ENCODE measurements at places on chromosomes 1 and 21.

- DNase-seq: no peak
Observed at GRCh38 chr1:112388436-112388835, 7.6 kb upstream of the CTTNBP2NL start.

DNA sequence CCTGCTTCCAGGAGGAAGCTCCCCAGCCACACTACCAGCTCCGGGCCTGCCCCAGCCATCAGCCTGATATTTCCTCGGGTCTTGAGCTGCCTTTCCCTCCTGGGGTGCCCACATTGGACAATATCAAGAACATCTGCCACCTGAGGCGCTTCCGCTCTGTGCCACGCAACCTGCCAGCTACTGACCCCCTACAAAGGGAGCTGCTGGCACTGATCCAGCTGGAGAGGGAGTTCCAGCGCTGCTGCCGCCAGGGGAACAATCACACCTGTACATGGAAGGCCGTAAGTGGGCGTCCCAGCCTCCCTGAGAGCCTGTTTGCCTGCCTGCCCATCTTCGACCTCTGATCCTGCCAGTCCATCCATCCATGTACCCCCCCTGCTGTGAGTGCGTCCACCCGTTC, 3.6 kb downstream of the ECM1 start:
- DNase-seq: no peak

DNA sequence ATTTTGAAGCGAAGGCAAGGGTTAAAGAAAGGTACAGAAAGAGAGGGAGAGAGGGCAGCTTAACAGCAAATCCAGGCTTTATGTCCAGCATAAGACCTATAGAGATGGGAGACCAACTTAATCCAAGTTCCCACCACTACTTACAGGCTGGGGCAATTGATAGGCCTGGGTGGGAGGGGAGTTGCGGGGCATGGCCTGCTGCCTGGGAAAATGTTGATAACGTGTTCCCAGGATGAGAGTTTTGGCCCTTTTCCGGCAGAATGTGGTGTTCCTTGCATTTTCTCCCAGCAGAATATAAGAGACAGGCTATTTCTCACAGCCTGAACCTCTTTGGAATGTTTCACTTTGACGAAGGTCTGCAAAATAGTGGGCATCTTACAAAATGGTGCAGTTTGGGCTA, 34.9 kb upstream of the PLA2G5 start:
- no peak for DNase-seq

DNA sequence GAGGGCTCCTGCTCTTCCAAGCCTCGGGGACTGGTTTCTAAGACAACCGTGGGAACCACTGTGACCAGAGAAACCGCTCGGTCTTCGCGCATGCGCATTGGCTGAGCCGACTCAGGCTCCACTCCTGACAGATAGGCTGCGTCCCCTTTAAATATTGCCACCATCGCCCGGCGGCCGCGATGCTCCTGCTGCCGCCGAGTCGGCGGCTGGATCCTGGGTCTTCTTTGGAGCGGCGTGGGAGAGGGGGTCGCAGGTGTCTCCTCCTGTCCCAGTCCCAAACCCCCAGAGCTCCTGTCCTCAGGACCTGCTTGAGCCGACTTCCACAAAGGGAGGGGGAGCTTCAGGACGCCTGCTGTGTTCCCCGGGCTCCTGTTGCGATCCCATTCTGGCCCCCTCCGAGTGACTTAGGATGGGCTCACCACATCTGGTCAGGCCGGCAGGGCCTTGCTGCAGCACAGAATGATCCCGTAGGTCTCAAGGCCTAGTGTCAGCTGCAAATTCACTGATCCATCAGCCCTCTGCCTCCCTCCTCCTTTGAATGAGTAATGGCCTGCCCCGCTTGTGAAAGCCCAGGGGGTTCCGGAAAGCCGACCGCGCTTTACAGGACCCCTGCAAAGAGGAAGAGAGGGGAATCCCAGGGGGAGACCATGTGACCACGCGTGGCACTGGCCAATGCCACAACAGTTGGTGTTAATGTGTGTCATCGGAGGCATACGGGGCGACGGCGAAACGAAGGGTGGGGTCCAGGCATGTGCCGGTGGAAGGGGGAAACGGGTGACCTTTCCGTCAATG, 683.2 kb upstream of the TPTE start:
- no peak for DNase-seq

DNA sequence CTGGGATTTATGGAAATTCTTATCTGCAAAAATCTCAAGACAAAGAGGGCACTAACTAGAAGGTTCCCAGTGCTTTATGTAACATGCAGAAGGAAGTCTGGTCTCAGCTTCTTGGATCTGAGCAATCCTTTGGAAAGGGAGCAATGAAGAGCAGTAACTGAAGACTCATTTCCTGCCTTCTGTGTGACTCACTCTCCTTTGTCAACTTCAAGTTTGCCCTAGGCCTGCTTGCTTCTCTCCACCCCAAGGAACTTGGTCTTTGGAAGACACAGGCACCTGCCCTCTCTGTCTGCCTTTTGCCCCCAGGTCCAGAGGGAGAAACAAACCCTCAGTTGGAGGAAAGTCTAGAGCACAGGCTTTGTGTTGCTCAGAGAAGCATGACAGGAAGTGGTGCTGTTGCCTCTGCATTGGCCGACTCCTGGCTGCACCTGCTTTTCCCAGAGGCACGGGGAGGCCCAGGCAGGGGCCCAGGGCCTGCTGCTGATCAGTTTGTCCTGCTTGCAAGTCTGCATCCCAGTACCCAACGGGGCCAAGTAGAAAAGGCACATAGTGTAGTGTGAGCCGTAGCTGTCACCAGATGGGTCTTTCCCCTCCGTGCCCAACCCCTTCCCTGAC, 137.2 kb downstream of the DHRS3 start:
- no peak for DNase-seq

DNA sequence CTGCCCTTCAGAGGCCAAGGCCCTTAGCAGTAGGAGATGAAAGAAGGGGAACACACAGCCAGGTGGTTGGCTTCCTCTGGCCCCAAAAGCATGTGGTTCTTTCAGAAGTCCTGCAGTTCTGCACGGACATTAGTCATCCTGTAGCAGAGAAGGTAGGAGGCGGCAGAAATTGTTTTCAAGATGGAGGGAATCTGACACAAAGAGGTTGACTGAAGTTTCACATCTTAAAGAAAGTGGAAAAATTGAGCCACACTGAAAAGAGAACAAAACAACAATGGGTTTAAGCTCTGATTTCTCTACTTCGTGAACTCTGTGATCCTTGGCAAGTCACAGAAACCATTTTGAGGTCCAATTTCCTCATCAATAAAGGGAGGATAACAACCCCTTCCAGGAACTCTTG, 125.3 kb upstream of the DNAH14 start:
- DNase-seq: peak; percentile 2

DNA sequence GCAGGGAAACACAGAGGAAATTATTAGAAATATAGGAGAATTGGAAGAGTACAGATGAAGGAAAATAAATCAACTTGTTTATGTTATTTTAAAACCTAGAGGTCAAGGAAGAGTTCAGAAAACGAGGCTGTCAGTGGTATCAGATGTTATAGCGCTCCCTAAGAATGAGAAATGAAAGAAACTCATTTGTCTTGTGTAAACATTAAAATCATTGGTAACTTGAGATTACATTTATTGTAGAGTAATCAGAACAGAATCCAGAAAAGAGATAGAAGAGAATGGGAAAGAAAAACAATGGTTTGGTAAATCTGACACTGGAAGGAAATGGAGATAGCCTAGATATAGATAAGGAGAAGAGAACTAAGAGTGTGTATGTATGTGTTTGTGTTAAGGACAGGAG, 106.4 kb downstream of the ATF6 start:
- DNase-seq: no peak

GRCh38 chr1:93743465-93743864, 61.8 kb upstream of the BCAR3 start:
- no peak for DNase-seq

DNA sequence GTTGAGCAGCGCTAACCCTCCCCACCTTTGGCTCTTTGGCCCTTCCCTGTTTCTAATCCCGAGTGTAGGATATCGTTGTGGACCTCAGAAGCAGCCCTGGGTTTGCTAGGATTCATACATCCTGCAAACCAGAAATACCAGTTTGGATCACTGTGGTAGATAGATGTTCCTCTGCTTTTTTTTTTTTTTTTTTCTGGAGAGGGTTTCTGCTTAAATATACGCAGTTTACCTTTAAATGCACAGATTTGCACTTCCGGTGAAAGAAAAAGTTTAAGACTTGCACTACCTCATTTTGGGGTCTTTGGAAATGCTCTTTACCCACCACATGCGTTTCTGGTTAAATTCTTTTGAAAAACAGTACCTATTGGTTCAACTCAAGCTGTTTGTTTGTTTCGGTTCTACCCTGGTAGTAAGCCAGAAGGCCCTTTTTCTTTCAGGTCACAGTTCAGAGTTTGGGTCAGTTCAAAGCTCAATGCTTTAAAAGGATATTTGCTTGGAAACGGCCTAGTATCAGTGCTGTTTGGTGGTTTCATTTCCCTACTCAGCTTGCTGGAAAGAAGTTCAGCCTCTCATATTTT, 908 bp downstream of the DDI2 start:
- no peak for DNase-seq

- no peak for DNase-seq
Observed at GRCh38 chr1:90200646-90201205, 205.8 kb downstream of the ZNF326 start.

DNA sequence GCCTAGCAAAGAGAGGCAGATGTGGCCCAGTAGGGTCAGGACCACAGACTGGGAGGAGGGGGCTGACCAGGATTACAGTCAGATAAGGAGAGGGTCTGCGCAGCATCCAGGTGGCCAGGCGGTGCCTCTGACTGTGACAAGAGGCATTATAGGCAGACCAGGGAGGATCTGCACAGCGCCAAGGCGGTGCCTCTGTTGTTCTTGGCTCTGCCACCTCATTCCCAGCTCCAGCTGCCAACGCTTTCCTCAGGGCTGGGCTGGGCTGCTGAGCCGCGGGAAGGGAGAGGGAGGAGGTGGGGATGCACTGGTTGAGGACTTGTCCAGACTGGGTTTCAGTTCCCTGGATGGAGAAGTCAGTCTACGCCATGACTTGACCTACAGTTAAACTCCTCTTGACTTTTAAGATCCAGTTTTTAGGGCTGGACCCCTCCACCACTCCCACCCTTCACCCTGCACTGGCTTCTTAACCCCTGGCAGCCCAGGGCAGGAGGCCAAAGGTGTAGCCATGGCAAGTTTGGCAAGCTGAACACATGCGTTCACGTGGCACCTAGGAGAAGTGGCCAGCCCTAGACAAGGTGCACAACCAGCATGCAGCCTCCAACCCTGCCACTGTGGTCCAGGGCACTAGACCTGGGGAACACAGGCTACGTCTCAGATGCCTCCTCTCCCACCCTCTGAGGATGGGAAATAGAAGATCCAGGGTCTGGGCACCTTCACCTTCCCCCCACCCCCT, 4.5 kb upstream of the CRABP2 start:
- DNase-seq: no peak

DNA sequence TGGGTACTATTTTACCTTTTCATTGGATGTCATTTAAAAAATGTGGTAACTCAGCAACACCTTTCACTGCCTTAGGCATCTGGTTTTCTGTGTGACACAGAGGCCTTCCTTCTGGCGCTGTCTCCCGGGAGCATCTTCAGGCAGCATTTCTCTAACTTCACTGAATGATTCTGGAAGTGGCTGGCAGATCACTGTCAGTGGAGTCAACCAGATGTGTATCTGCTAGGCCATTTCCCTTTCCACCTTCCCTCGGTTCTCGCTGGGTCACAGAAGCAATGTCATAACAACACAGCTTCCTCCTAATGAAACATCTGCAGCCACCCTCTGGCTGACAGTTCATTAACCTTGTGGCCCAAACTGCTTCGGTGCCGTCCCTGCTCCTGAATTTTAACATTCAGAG, 137.8 kb downstream of the KIF26B start:
- DNase-seq: no peak

GRCh38 chr1:47190509-47190855, 646 bp upstream of the PDZK1IP1 start:
- no peak for DNase-seq

- no peak for DNase-seq
Observed at GRCh38 chr1:248861616-248862015, 2.7 kb upstream of the ZNF692 start.

DNA sequence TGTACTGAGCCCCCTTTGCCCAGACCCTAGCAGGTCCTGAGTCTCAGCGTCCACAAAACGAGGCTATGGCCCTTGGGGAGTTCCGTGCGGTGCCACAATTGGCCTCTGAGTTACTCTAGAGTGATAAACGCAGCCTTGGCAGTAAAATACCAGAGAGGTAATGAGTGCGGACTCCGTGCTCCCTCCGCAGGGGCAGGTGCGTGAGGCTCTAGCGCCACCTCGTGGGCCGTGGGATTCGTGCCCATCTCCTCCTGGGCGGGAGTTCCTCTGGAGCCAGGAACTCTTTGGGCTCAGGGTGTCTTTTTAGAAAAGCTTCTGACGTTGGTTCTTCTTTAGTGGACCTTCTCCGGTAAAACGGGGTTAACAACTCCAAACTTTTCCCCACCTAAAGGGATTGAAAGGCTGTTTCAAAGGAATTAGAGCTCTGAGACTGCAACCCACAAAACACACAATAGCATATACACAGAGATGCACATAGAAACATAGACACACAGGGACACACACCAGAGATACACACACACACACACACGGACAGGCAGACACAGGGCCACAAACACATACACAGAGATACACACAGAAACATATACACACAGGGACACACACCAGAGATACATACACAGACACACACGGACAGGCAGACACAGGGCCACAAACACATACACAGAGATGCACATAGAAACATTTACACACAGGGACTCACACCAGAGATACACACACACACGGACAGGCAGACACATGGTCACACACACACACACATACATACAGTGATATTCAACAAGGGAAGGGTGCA, 99.4 kb downstream of the KCNJ15 start:
- peak; percentile 84 for DNase-seq

GRCh38 chr1:12204140-12204539, 25.7 kb upstream of the VPS13D start:
- peak; percentile 46 for DNase-seq

GRCh38 chr1:48566492-48566891, 94.5 kb upstream of the SPATA6 start:
- DNase-seq: no peak

DNA sequence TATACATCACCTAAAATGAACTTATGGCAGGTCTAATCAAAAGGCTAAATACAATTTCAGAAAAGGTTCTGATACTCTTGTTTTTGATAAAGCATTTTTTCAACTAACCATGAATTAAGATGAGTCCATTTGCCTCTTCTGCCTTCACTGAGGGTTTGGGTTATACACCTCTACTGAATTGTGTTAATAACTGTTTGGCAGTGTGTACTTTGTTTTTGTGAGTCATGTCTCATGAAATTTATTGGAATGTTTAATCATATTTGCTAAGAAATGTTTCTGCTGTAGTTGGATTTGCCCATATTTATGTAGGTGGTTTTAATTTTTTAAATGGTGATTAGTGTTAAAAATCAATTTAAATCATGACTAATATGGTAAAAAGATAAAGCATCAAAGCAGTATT, 190.5 kb downstream of the HS2ST1 start:
- no peak for DNase-seq

DNA sequence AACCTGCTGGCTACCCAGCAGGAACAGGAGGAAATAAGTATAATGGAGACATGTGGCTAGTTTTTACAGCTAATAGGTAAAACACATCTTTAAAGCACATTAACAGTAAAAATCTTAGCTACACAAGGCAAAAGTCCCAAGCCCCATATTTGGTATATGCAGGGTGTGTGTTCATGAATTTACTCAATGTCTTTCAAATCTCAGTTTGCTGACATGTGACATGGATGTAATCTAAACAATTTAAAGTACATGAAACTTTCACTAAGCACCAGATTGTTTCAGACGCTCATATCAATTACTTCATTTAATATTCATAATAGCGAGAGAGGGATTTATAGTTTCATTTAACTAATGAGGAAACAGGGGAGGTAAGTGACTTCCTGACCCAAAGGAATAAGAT, 3.9 kb downstream of the TACSTD2 start:
- no peak for DNase-seq

GRCh38 chr1:207203541-207203940, 99.5 kb downstream of the C4BPA start:
- no peak for DNase-seq

Data from stimulated activated CD4-positive, alpha-beta T cell treated with anti-CD3 and anti-CD28 coated beads, Interleukin-2, amount 100 ng/mL, for 48 hours (primary cell).